Ureter (tissue), 1 donor: ENCODE measurements at places on chromosomes 5 and 9.
A peak's percentile ranks its signal among the peaks of the same experiment; 100 is the strongest.

DNA sequence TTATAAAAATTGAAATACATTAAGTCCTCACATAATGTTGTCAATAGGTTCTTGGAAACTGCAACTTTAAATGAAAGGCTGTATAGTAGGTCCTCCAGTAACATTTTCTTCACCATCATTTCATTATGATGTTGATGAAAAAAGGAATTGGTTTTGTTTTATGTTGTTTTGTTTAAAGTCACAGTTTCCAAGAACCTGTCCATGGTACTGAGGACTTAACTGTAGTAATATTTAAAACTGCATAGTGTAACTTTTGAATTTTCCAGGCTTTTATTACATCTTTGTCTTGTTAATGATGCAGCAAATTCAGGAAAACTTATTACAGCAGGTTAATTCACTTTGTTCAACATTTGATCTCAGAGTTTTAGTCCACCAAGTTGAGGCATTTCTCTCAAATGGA, 11.6 kb downstream of the SECISBP2 start:
- DNase-seq, result no peak

- peak; percentile 78 for DNase-seq
These were observed at the start of gene UBLCP1 for GRCh38 chr5:159262859-159263568. Gene UBLCP1 (plus strand): TSS chr5:159263290. CDS start chr5:159268916, 5,626 bp downstream.

- DNase-seq, result no peak
These were observed 152.2 kb downstream of the PAX5 start for GRCh38 chr9:36881743-36882441.

- no peak for DNase-seq
These were observed 10.2 kb downstream of the FBXO10 start for GRCh38 chr9:37565661-37566618.

- no peak for DNase-seq
These were observed 185.9 kb downstream of the GRIA1 start for GRCh38 chr5:153676406-153676805.

- DNase-seq, result no peak
These were observed 73.5 kb downstream of the NR6A1 start for GRCh38 chr9:124697326-124698200.

DNA sequence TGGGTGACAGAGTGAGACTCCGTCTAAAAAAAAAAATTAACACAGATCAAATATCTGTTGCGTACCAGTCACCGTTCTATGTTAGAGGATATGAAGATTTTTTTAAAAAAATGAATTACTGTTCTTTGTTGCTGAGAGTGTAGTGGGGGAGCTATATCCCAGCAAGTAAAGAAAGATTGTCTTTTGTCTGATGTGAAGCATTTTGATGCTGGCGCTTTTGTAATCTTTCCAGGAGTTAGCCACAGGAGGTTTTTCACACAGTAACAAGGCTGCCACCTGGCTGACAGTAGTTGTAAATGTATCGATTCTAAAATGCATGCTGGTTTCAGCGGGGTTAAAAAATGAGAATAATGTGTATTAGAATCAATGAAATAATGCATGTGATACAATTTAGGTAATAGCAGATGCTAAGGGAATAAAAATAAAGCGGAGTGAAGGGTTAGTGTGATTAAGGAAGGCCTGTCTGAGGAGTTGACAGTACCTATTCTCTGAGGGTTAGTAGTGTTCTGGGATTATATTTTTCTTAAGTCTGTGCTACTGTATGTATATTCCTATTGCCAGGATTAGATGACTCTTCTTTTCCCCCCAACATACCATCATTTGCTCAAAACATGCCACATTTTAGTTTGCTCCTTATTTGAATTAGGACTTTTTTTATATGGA, 3.4 kb downstream of the LMNB1 start:
- DNase-seq, result no peak

- DNase-seq, result no peak
These were observed 438.0 kb upstream of the MPDZ start for GRCh38 chr9:13717322-13718054.

DNA sequence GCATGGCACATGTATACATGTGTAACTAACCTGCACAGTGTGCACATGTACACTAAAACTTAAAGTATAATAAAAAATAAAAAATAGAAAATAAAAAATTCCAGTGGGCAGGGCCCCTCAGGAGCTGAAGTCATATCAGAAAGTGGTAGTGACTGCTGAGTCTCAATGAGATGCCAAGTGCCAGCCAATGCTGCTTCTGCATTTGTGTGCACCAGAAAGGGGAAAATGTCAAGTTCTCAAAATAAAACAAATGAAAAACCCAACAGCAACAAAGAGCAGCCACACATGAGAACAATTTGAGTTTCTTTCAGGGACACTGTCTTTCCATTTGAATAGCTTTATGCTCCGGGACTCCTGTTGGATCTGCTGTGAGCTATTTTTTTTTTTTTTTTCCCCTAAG, 117.2 kb upstream of the CCDC112 start:
- no peak for DNase-seq

DNA sequence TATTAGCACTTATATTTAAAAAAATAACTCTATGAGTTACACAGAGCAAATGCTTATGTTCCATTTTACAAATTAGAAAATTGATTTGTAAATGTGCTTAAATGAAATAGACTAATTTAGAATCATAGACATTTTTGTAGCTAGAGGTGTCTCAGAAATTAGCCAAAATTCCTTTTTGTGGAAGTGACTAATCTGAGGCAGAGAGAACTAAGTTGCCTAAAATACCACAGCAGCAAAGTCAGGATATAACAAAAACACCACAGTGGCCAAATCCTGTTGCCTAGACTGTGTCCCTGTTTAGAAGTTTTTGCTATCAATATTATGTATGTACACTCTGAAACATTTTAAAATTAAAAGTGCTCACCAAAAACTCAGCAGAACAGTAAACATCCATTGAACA, 18.7 kb downstream of the ADAMTSL1 start:
- no peak for DNase-seq

DNA sequence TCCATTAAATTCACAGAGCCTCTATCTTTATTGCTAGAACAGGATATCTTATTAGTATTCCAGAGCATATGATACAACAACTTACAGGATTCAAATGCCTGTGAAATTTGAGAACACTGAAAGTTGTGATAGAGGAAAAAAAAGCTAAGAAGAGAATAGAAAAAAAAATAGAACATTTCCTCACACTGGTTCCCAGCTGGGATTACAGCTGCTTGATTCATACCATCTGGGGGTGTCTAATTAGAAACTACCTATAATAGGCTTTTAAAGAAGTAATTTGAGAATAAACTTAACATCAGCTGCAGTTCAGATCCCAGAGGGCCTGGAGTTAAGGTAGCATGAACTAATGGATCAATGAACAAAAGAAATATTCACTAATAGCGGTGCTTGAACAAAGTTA, 922.0 kb downstream of the CDH12 start:
- no peak for DNase-seq
